ENCODE measurements at places on chromosomes 5 and 9. TPM values are rescaled to one million over a fixed set of nuclear protein-coding genes. Genes with fewer than 3 reads are reported as not detected.

DNA sequence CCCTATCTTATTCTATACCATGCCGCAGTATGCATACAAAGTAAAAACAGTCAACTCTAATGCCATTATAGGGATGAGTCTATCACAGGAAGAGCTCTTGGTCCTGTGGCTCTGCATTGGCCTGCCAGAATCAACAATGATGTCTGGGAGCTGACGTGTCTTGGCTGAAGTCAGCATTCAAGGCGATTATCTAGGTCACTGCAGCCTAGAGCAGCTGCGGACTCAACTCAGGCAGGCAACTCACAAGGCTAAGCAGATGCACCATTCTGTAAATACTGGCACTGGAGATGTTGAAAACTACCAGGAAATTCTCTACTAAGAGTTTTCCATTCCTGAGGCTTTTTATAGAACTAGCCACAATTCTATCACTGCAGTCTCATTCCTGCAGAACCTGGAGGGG lies 13.3 kb downstream of the SPATA9 start:
- peak; percentile 75 for DNase-seq

GRCh38 chr9:95696701-95697100 lies 178.8 kb upstream of the ERCC6L2 start:
- no peak for DNase-seq

GRCh38 chr9:110327716-110328115 lies 9.9 kb downstream of the TXNDC8 start:
- no peak for DNase-seq

Gene TAF11L10
- total RNA-seq, result not detected

- DNase-seq, result no peak
Observed at GRCh38 chr5:54156577-54156976, 153.8 kb downstream of the ARL15 start.

DNA sequence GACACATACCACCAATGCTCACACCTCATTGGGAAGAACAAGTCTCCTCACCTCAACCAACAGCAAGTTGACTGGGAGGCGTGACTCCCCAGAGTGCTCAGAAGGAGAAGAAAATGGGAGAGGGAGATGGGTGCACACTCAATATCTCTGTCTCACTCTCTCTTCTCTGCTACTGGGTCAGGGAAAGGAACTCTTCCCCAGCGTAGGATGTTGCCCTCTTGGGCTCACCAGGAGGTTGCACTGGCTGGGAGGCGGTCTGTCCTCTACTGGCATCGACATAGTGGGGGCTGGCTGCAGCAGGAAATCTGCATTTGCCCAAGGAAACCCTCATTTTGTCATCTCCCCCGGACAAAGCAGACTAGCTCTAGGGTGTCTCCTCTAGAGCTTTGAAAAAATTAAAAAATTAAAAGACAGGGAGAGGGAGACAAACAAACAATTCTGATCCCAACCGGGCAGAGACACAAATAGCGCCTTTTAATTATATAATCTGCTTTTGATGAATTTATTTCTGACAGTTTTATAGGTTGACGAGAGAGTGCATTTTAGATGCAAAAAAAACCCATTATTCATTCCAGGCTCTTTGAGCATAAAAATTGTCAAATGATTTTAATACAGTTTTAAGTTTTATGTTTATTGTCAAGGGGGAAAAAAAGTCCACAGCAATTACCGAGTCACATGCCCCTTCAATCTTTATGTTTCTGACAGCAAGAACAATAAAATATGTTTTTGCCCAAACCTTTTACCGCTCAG lies 179.3 kb upstream of the MVB12B start:
- DNase-seq, result peak; percentile 3

DNA sequence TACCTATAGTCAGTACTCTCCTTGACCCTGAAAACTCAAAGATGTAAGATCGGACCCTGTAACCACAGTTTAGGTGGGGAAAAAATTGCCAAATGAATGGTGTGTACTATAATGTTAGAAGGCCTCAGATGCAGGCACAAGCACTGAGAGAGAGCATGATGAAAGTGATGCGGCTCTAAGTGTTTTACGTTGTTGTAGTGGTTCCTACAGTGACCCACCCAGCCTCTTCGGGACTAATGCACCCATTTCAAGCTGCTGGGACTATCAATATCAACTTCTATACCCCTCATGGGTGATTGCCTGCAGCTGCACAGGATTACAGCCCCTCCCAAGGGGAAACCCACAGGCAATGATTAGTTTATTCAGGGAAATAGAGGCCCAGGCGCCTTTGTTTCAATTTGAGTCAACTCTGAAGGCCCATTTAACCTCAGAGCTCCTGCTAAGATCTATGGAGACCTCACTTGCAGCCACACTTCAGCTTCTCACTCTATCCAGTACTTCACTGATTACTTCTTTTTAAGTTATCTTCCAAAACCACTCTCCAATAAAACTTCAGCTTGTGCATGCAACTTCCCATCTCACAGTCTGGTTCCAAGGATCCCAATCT lies 340.7 kb downstream of the NR2F1-AS1 start:
- no peak for DNase-seq

DNA sequence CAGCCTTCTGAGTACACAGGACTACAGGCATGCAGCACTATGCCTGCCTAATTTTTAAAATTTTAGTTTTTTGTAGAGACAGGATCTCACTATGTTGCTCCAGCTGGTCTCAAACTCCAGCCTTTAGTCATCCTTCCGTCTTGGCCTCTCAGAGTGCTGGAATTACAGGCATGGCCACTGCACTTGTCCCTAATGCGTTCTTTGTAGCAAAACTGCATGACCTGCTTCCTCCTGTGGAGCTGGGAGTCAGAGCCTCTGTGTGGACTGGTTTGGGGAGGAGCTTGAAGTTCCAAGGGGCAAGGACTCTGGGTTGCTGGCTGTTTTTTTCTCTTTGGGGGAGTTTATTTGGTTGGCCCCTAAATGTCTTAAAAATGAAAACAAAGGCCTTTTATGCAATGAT lies 22.7 kb upstream of the ANKRD34B start:
- DNase-seq, result no peak
